ENCODE measurements at places on chromosomes 3 and 15.
A peak's percentile ranks its signal among the peaks of the same experiment; 100 is the strongest.

GRCh38 chr3:28575100-28575745 is 226.6 kb upstream of the AZI2 start:
- DNase-seq = peak; percentile 5

- peak; percentile 40 for DNase-seq
Measured at GRCh38 chr3:43531835-43532234, 90.0 kb downstream of the ANO10 start.

- DNase-seq = no peak
Measured at GRCh38 chr15:45523166-45523460, 558 bp upstream of the SLC30A4 start.

DNA sequence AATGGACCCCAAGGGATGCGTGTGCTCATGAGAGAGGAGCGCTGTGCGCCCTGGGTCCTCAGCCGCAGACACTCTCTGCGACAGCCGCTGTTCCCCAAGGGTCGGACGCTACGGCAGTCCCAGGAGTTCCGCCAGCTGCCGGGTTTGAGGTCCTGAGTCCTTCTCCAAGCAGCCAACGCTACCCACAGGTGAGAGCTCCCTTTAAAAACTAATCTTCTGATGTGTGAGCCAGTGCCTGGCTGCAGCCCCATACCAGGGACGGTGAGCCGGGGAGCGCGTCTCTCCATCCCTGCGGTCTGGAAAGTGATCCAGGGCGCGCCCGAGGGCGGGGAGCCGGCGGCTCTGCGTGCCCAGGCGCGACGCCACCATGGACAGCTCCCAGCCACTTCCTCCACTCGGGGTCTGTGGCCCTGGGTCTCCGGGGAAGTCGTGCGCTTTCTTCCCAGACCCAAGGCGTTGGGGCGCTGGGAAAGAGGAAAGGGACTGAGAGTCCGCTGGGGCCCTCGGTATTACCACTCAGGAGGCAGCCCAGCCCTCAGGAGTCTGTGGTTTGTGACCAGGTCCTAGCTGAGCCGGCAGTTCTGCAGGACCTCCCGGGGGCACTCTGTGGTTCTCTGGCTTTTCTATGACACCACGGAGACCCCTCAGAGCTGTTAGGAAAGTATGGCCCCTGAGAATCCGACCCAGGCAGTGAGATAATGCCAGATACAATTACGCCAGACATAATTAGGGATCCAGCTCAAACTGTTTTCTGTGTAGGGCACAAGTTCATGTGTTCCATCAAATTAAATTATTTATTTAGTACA is 1.4 kb downstream of the CEMIP start:
- DNase-seq = peak; percentile 59

DNA sequence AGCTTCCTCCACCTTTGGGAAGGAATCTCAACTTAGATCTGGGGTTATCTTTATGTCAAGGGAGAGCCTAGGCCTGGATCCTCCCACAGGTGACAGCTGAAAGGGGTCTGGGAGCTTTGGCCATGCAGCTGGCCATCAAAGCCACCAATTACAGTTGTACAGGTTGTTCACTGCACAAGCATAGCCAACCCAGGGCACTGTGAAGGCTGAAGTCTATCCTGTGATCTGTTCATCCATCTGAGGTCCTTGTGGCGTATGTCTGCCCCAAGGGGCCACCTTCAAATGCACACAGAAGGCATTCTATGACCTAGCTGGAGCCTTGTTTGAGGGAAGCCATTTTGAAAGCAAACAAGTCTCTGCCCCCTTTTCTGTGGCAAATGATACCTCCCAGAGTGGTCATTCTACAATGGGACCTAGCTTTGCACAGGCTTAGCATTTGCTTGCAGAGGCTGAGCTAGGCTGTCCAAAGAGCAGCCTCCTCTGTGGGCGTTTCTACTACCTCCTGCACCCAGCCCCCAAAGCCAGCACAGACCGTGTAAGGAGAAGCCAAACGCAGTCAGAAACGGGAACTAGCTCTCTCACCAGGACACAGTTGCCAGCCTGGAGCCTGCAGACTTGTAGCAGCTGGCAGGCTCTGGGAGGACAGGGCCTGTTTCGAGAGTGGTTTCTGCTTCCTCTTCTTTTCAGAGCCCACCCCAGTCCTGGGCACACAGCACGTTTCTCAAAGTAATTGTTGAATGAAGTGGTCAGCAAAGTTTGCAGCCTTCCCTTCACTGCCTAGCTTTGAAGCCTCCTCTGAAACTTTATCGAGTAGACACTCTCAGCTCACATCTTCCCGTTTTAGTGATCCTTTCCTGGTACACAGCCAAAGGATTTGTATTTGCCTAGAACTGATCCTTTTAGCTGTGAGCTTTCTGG is 157.3 kb upstream of the SMAD3 start:
- no peak for DNase-seq

- DNase-seq = no peak
Measured at GRCh38 chr15:75697523-75697922, 15.1 kb downstream of the CSPG4 start.

- no peak for DNase-seq
Measured at GRCh38 chr15:58115692-58116091, 22.5 kb upstream of the AQP9 start.

- DNase-seq = no peak
Measured at GRCh38 chr3:116153174-116153573, 292.1 kb downstream of the LSAMP start.

DNA sequence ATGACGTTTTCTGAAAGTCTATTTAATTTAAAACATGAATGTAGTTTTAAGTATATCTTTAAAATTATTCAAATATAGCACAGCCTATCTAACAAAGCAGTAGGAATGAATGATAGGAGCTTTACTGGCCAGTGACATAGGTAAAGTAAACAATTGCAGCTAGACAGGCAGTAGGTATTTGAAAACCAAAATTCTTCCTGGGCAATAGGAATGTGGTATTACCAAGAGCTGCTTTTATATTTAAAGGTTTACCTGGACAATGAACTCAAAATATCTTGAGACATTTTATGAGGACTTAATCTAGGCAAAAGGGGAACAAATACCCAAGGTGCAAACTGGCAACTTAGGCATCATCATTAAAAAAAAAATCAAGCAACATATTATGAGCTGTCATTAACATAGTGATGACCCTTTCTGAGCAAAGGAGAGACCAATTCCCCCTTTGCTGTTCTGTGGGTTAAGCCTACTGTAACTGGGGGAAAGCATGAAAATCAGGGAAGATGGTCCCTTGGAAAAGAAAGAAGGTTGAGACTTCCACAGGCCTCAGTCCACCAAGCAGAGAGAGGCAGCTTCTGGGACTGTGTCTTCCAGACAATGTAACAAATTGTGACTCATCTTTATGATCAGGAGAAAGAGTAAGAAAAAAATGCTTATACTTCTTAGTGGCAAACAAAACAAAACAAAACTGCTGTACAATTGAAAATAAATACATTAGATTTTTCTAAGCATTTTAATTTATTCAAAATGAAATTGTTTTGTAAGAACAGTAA is 12.9 kb downstream of the ISL2 start:
- DNase-seq = no peak

GRCh38 chr3:172140499-172141391 is 101.4 kb downstream of the FNDC3B start:
- peak; percentile 30 for DNase-seq

DNA sequence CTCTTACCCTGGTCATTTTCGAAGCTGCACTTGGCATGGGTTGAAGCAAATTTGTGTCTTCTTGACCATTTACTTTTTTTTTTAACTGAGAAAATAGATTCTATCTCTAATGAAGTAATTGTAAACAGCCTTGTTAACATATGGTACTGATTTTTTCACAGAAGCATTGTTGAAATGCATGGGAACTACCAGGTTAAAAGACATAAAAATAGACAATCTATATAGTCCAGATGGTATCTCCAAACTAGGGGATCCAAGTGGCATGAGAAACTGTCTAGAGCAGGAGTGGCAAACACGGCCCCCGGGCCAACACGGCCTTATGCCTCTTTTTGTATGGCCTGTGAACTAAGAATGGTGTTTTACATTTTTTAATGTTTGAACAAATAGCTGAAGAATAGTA is 41.9 kb downstream of the CACNA1D start:
- no peak for DNase-seq

- no peak for DNase-seq
Measured at GRCh38 chr15:89457086-89457485, 39.3 kb downstream of the RHCG start.

- DNase-seq = no peak
Measured at GRCh38 chr3:55630921-55631299, 143.8 kb upstream of the WNT5A start.

DNA sequence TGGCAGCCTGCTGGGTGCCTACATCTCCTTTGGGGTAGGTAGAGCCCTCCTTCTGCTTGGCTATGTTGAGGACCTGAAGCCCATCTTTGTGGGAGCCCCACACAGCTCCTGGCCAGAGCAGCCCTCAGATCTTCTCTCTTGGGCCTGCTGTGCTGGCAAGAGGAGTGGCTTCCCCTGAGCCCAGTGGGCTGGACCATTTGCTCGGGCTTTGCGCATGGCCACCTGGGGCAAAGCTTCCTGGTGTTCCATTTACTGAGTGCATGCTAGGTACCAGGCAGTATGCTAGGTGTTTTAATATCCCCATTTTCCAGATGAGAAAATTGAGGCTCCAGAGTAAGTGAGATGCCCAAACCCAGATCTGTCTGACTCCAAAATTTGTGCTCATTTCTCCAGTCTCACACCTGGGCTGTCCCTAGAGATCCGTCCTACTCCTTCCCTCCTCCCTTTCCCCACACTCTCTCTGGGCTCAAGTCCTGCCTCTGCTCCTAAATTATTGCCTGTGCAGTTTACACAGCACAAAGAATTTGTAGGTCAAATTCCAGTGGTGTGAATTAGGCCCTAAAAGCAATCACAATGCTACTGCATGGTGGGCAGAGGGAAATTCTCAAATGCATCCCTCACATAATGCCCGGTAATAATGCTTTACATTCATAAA is 39.7 kb downstream of the SLC28A1 start:
- DNase-seq = no peak

GRCh38 chr15:67823314-67824196 is 1.8 kb upstream of the SKOR1 start:
- DNase-seq = peak; percentile 39

DNA sequence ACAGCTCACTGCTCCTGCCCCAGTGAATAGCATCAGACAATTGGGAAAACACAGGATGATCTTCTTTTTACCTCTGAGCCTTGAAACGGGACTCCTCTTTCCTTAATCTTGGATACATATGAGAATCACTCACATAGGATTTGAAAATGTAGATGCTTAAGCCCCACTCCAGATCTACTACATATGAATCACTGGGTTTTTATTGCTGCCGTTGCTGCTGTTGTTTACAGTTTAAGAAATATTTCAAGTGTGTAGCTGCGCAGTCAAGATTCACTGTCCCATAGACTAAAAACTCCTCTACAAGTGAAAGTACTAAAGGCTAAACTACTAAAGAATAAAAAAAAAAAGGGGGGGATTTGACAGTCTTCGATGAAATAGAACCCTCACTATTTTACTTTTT is 765.9 kb downstream of the NTRK3 start:
- no peak for DNase-seq

DNA sequence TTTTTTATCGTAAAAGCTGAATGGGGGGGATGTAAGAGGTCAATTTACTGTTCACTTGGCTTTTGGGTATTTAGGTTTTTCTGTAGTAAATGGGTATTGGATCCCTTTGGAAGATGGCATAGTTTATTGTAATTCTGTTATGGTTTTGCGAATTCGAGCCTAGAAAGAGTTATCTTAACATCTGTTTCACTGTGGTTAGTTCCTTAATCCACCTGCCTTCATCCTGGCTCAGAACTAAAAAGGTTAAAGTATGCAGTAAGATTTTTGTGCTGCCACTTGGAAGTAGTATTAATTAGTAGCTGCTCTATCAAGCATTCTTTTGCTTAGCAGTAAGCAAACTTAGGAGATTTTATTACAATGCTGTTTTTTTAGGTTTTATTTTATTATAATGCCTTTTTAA is 62.4 kb downstream of the ARIH1 start:
- DNase-seq = no peak

DNA sequence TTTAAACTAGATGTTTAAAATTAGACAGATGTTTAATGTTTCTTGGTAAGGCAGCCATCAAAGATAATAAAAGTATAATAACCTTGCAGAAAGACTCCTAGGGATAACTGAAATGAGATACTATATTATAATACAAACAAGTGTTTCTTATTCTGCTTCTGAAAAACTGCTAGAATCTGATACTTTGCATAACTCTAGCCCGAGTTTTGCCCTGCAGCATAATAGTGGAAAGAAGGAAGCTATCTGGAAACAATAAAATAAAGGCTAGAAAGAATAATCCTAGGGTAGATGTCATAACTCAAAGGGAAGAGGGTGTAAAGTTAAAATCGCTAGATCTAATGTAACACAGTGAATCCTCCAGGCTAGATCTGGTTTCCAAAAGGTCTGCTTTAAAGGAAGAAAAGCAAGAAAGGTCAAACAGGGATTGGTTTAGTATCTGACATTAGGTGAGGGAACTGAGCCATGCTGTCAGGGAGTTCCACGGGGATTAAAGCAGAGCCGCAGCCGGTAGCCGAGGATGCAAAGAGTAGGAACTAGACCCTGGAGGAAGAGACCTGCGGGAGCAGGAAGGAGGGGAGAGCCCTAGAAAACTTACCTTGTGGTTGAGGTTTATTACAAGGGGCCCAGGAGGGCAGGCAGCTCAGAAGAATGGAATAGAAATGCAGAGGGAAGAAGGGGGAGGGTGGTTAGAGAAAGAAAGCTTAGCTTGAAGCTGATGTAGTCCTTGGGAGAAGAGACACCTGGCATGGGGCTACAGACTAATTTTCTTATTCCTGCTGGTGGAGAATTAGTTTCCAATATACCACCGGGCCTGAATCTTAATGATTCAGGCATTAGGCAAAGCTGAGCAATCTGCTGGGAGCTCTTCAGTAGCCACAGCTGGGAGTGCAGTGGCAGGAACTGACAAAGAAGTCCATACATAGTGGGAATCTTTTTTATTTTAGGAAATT is 46.1 kb upstream of the TUSC7 start:
- DNase-seq = no peak

DNA sequence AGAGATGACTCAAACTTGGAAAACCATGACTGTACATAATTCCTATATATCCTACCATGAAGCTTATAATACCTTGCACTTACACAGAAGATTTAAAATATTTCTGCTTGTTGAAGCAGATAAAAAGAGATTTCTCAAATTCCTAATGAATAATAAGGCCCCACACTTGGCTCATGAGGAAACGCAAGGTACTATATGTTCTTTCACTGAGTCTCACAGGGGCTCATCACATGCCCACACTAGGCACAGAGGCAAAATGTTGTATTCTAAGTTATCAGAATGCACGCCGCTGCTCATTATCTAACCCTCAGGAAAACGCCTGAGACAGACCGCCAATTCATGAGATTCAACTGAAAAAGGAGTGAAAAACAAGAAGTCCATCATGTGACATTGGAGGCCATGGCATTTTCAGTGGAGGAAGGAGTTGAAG is 5.6 kb downstream of the MYO1E start:
- no peak for DNase-seq

DNA sequence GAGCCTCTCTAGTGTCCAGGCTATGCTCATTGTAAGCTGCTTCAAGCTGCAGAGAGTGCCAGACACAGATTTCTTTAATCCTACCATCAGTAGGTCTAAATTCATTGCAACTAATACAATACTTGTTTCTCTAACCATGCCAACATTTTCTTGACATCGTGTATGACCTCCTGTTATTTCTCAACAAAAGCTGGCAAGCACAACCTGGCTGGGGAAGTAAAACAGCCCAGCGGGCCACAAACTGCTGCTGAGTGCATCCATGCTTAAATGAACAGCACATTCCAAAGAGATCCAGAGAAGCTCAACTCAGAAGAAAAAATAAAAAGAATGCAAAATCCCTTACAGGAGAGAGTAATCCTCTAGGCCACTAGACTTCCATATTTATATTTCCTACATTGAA is 36.5 kb downstream of the GMNC start:
- DNase-seq = no peak

GRCh38 chr3:32320080-32320479 is 71.6 kb upstream of the CMTM7 start:
- no peak for DNase-seq

Measured in activated CD4-positive, alpha-beta T cell treated with anti-CD3 and anti-CD28 coated beads for 36 hours (primary cell).